ENCODE measurements at places on chromosomes 2 and 18.

GRCh38 chr2:239283961-239284795 lies 116.6 kb downstream of the HDAC4 start:
- no peak for DNase-seq

DNA sequence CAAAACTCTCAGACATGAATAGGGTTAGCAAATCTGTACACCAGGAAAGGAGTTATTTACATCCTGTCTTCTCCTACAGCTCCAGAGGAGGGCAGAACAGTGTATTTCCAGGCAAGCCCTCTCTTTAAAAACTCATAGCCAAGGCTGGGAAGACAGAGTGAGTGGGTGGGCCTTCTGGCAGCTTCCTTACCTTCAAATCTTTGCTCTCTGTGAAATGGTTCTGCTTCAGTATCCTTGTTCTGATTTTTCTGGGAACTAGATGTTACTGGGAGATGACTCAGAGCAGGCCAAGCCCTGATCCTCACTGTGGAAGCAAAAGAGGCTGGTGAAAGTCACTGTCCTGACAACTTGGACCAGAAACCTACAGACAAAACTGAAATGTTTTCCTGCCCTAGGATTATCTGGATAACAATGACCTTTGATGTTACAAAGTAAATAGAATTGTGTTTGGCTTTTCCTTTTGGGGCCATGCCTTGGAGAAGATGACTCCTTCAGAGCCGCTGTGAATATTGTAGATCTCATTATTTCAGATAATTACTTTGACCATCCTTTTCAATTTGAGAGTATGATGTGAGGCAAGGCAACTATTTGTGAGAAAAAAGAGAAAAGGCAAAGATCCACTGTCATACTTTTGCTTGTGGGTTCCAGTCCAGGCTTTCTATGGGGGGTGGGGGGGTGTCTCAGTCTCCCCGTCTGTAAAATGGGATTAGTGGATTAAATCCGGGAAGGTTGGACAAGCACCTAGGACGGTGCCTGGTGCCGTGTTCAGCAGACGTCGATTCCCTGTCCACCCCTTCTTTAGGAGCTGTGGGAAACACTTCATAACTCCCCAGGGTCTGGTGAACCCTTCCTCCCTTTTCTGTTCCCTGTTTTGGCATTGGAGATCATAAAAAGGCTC lies 644 bp upstream of the QPCT start:
- no peak for DNase-seq

DNA sequence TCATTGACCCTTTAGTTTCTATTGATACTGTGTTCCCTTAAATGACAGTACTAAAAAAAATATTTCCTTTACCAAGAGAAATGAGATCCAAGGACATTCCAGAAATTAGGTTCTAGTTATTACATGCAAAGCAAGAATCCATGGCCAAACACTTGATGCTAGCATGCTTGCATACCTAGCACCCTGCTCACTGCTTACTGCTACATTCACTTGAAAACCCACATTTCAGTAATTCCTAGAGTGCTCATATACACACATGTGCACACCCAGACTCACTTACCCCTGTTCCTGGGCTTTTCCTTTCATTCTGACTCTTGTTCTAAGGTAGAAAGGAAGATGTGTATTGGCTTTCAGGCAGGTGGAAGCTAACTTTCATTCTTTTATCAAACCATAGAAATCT lies 395.9 kb downstream of the THSD7B start:
- no peak for DNase-seq

DNA sequence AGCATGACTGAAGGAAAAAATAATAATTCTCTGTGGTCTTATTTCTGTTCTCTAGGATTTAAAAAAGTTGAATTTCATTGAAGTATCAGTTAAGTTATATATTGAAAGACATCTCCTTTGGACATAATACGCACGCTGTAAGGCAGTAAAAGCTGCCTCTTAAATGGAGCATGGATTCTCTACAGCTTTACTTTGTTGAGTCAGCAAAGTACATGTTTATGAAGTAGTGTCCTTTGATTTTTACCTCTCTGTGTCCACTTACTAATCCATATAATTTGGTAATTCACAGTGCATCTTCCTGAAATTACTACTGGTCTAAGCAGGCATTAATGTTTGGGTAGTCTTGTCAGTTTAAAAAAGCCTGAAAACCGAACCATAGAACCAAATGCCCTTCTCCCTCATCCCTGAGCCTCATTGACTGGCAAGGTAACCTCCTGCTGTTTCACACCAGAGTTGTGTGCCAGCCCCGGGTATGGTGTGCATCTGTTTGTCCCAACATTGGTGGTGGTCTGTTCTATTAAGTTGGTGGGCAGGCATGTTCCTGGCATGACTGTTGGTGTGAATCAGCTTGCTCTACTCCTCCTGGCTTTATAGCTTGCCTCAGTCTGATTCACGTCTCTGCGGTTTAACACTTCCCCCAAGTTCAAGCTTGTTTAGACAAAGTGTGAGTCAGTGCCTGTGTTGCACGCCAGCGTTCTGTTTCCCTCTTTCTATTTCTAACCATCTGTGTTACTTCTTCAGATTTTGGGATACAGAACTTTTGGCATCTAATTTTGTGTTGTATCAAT lies 71.0 kb upstream of the ITM2C start:
- peak; percentile 36 for DNase-seq

DNA sequence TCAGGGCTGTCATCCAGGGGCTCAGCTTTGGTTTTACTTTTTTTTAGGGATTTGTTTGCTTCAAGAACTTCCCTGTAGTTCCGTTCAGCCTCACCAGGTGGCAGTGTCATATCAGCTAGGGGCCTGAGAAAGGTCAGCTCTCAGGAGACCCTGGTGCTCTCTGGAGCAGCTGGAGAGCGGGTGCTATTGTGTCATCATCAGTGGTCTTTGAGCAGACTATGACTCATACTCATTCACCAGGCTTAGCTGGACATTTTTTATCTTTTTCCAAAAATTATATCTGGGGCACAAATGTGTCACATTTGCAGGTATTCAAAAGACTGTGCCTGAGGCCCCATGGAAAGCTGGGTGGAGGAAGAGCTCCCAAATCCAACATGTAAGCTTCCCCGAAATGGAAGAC lies 24.4 kb downstream of the ZNF892 start:
- DNase-seq: peak; percentile 3

- no peak for DNase-seq
These were observed 266.7 kb downstream of the METTL4 start for GRCh38 chr18:2304378-2305175.

- DNase-seq: no peak
These were observed 172 bp downstream of the PRKD3 start for GRCh38 chr2:37324536-37324785.

DNA sequence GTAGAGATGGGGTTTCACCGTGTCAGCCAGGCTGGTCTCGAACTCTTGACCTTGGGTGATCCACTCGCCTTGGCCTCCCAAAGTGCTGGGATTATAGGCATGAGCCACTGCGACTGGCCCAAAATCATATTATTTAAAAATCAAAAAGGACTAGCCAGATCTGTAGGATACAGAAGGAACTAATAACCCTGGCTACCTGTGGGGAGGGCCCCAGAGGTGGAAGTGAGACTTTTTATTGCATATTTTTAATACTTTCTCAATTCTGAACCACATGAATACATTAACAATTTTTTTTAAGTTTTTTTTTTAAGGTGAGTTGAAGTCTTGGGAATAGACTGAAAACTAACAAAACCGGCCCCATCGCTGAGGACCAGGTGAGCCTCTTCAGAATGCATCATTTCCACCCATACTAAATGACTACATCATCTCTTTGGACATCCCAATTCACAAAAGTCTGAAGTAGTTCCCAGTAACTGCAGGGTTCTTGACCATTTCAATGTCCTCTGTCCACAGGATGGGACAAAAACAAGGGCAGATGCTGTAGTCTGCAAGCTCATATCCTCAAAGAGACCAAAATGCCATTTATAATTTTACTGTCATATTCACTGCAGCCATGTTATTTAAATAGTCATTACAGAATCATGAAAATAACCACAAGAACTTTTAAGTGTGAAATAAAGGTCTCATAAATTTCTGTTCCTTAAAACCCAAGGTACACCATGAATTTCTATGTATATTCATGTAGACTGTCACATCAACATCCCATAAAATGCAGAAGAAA lies 21.4 kb downstream of the RPL31 start:
- no peak for DNase-seq

DNA sequence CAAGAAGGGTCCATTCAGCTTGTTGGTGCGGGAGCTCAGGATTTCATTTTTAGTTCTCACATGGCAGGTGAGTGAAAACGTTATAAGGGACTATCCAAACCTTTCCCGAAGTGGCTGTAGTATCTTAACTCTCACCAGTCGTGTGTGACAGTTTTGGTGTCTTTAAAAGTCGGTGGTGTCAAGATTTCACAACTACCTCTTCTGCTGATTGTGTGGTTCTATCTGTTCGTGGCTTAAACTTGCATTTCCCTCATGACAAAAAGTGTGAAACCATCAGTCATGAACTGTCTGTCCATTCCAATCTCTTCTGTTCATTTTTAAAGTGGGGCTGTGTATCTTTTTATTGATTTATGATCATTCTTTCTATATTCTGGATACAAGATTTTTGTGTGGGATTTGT lies 3.8 kb upstream of the AQP12B start:
- DNase-seq: no peak

- DNase-seq: no peak
These were observed 120.5 kb upstream of the HS6ST1 start for GRCh38 chr2:128439031-128439790.

DNA sequence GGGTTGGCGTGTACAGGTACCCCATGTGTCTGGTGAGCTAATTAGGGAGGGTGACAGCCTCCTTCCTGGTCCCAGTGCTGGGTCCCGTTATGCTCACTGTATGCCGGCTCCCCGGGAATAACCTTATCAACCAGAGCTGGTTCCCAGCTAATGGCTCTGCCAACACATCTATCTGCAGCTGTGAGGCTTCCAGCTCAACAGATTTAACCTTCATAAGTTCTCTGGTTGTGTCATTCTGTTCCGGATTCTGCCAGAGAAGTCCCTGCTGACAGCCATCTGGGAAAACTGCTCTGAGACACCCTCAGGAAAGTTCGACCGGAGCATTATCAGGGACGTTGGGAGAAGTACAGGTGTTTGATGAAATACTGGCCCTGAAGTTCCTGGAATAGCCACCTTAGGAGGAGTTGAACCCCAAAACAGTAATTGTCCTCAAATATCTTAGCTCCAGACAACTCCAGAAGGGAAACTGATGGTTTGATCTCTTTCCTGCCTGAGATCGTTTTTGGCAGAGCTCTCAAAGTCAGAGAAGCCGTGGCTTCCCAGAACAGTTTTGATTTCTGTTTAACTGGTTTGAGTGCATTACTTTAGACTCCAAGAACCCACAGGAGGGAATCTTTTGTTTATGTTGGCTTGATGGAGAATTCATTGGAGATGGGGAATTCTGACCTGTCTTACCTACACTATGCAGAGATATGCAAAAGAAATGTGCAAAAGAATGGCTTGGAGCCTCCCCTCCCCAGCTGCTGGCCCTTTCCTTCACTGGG lies 39.4 kb upstream of the TXNDC2 start:
- DNase-seq: no peak

DNA sequence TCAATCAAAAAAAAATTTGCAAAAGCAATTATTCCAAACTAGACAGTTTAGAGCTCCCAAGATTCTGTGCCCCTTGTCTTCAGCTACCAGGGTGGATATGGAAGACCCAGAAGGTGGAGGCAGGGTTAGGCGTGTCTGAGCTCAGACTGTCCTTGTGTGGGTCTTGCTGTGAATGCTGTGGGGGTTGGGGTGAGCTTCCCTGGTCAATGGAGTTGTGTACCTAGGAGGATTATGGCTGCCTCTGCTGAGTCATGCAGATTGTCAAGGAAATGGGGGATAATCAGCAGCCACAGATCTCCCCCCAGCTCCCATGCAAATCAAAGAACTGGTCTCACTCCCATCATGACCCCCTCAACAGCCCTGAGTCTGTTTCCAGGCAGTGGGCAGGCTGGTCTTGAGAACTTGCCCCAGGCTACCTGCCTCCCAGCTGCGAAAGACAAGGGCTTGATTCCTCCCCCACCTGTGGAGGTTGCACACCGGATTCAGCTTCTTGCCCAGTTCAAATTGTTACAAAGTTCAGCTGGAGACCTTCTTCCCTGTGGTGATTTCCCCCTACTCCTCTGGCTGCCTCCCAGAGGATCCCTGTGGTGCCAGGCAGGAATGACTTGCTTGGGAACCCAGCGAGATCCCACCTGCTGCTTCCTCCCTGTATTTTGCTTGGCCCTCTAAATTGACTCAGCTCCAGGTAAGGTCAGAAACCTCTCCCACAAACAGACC lies 77.0 kb downstream of the RAD51AP2 start:
- no peak for DNase-seq

- DNase-seq: no peak
These were observed 7.0 kb downstream of the ZEB2 start for GRCh38 chr2:144512891-144513351.

GRCh38 chr18:77099485-77100370 lies 32.9 kb downstream of the MBP start:
- no peak for DNase-seq

DNA sequence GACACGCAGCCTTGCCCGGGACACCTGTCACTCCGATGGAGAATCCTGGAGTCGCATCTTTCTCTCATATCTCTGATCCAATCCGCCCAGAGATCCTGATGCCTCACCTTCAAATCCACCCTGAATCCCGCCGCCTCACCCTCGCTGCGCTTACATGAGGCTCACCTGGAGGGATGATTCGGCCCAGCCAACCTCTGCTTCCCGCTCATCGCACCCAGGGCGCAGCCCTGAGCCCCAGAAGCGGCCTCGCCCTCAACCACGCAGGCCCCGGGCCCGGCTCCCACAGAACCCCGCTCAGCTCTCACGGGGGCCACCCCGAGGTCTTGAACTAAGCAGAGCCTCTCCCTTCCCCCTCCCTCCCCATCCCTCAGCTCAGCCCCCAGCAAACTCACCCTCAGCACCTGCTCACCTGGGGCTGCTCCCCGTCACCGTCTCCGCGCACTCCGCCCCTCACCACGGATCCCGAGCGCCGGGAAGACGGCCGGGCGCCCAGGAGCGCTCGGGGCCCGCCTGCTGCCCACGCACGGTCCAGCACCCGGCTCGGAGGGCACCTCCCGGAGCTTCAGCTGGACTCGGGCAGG lies 160.0 kb downstream of the NDUFA10 start:
- no peak for DNase-seq

DNA sequence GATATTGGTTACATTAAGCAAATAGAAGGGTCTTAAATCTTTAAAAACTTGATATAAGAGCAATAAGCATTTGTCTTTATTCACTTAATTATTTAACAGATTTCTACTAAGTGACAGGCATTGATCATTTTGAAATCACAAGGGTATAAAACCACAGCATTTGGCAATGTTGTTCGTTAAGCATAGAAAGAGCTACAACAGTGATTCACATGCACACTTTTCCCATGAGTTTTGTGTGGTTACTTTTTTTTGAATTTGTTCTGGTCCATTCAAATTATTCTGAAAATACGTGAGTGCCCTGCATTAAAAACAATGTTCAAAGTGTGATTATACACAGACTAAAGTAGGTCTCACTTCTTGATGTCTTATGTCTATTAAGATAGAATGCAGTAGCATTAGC lies 52.2 kb downstream of the LYPD6B start:
- DNase-seq: no peak

DNA sequence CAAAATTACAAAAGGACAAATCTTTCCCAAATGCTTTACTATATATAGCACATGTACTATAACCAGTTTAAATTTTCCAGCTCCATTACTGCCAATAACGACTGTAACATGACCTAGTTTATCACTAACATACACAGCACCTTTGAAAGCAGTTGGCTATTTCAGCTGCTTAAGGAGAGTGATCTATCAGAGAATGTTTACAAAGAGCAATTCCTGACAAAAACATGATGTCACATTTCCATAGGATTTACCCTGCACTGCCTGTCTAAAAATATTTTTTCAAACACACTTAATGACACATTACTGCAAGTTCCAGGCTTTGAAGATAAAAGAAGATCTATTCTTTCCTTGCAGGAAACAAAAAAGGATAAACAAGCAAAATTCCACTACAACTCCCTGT lies 40.6 kb downstream of the ZNF516 start:
- no peak for DNase-seq

Measured in stimulated activated CD4-positive, alpha-beta T cell treated with anti-CD3 and anti-CD28 coated beads, Interleukin-15, amount 100 ng/mL, for 1 hour (primary cell).